ENCODE measurements at places on chromosomes 2 and 18. TPM values are rescaled to one million over a fixed set of nuclear protein-coding genes. Genes with fewer than 3 reads are reported as not detected.

DNA sequence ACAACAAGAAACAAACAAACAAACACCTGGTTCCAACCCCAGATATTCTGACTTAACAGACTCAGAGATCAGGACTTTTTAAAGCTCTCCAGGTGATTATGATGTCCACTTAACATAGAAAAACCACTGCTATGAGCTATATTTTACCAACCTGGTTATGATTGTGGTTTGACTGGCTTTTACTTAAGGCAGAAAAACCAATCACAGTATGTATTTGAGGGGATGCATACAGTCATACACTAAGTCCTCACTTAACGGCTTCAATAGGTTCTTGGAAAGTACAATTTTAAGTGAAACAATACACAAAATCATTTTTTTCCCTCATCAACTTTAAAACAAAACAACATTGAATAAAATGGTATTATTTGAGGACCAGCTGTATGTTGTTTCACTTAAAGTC lies 393.6 kb downstream of the ZEB2 start:
- no peak for DNase-seq

Gene PFN4
- total RNA-seq: 1.4 TPM

- DNase-seq: no peak
Observed at GRCh38 chr2:207012461-207012860, 73.1 kb downstream of the CPO start.

DNA sequence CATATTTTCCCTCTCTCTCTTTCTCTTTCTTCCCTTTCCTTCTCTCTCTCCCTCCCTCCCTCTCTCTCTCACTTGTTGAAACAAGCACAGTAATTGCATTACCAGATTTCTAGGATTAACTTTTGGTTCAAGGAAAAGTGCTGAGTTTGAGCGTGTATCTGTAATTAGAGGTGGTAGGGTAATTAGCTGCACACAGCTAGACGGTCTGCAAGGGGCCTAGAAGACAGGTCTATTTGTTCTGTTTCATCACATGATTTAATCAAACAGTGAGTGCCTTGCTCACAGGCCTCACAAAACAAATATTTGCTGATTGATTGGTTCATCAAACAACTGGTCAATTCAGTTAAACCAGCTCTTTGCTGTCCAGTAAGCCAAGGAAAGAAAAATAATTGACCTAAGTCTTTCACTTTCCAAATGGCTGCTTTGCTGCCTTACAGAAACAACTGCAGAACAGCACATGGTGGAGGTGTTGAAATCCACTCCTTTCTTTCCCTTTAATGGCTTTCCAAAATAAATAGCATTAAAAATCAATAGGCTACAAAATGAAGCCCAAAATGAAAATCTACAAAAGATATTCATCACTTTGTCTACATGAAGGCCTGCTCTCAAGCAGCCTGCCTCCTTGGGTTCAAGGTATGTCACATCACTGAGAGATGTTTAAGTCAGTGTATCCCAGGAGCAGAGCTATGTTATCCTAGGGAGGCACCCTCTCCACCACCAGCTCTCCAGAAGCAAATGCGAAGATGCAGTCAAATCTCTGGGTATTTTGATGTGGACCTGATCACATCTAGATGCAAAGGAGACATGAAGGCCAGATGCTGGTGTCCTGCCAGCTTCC lies 264.4 kb upstream of the SIX2 start:
- peak; percentile 75 for DNase-seq

Gene CACNB4
- total RNA-seq: 1.00 TPM

DNA sequence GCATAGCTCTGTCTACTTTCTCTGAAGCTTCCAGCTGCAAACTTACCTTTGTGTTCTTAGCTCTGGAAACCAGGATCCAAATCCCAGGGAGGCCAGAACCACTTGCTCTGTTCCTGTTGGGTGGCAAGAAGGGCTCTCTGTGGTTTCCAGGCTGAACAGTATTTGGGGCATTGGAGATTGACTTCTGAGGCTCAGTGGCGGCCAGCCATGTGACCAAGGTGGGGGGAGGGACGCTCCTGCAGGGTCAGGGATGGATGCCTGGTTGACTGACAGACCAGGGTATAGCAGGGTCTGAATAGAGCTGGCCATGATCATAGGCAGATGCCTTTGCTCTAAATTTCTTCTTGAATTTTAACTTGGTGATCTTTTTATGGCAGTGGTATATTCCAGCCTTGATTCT lies 15.1 kb downstream of the SLC4A5 start:
- DNase-seq: no peak

DNA sequence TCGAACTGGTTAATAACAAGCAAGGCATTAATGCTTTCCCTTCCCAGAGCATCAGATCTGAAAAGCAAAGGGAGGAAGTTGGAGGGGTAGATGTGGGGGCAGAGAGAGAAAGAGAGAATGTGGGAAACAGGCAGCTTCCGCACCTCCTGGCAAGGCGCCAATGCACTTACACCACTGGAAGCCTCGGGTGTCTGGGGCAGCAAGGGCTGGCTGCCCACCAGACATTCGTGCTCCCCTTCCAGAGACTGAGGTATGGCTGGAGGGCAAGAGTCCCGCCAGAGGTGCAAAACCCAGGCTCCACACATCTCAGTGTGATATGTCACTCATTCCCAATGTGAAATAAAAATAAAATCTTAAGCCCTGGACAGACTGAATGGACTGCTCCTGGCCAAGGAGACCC lies 46.4 kb downstream of the TEX51 start:
- no peak for DNase-seq

Gene DSG3
- not detected for total RNA-seq

Gene INHA
- 1.5 TPM for total RNA-seq
